Stimulated activated CD4-positive, alpha-beta T cell treated with anti-CD3 and anti-CD28 coated beads, Interleukin-4, amount 100 ng/mL, for 1 hour (primary cell): ENCODE measurements at places on chromosomes 4 and X.

DNA sequence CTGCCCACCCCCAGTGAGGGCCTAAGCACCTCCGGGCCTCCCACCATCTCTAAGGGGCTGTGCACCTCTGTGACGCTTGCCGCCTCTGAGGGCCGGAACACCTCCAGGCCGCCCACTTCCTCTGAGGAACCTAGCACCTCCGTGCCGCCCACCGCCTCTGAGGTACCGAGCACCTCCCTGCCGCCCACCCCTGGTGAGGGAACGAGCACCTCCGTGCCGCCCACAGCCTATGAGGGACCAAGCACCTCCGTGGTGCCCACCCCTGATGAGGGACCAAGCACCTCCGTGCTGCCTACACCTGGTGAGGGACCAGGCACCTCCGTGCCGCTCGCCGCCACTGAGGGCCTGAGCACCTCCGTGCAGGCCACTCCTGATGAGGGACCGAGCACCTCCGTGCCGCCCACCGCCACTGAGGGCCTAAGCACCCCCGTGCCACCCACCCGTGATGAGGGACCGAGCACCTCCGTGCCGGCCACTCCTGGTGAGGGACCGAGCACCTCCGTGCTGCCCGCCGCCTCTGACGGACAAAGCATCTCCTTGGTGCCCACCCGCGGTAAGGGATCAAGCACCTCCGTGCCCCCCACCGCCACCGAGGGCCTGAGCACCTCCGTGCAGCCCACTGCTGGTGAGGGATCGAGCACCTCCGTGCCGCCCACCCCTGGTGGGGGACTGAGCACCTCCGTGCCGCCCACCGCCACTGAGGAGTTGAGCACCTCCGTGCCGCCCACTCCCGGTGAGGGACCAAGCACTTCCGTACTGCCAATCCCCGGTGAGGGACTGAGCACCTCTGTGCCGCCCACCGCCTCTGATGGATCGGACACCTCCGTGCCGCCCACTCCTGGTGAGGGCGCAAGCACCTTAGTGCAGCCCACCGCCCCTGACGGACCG lies 977 bp downstream of the MAGEE1 start:
- DNase-seq = peak; percentile 26

GRCh38 chrX:109954333-109954732 lies 48.6 kb upstream of the TMEM164 start:
- DNase-seq = no peak

DNA sequence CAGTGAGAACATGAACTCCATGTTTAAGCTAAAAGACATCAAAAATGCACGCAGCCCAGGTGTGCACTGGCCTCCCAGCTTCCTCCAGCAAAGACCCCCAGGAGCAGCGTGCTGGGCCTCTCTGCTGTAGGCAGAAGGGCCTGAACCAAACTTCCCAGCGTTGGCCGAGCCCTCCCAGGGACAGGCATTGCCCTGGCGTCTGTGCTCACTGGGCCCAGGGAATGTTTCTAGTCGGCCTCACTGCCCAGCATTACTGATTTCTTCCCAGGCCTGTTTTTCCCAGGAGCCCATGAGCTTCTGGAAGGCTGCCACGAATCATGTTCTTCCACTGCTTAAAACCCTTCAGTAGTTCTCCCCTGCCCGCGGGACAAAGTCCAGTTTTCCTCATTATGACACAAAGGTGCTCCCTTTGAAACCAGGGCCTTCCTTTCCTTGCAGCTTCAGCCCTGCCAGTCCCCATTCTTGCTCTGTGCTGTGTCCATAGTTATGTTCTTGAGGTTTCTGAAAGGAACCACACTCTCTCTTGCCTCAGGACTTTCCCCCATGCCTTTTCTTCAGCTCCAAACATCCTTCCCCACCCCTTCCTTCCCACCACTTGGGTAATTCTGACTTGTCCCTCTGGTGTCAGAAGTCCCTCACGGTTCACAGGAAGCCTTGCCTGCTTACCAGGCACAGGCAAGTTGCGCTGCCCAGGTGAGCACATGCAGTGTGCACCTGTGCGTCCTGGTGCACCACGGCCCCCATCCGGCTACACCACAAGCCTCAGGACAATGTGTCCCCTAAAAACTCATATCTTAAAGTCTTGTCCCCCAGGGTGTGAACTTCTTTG lies 93.4 kb upstream of the ENPP6 start:
- DNase-seq = no peak

GRCh38 chr4:55397520-55398321 lies 2.0 kb downstream of the TMEM165 start:
- no peak for DNase-seq

DNA sequence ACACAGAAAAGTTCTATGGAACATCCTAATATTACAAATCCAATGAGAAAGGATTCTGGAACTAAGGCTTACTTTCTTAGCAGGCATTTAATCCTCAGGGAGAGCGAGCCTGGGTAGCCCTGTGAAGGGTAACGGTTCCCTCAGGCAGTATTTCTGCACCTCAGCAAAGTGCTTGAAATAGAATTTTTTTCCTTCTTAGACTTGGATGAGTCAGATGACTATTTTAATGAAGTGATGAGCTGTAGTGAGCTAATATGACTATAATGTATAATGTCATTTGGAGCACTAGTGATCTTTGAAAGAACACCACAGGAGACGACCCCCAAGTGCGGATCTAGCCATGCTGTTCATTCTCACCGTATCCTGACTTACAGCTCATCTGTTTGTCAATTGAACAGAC lies 493.0 kb upstream of the FAM241A start:
- no peak for DNase-seq

DNA sequence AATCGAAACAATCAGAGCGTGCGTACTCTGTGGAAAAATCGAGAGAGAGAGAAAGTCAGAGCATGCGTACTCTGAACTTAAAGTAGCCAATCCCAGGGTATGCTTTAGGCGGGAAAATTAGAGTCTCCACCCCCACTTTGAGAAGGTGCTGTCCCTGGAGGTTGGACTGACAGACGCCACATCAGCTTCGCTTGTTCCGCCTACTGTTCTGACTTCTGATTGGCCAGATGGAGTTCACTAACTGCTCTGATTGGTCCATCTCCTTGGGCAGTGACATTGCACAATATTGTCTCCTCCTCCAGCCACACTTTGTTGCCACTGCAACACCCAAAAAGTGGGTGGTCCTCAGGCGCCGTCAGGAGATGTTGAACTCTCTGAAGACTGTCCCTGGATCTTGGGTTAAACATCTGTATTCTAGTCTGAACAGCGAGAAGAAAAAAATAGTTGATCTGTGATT lies at the start of gene SSX5:
SSX5 (minus strand) TSS at position 51 of the 457 bp plus-strand sequence. CDS start 1,437 bp downstream, outside the sequence.
- no peak for DNase-seq

- DNase-seq = no peak
Observed at GRCh38 chrX:55758033-55758432, 40.5 kb downstream of the RRAGB start.

DNA sequence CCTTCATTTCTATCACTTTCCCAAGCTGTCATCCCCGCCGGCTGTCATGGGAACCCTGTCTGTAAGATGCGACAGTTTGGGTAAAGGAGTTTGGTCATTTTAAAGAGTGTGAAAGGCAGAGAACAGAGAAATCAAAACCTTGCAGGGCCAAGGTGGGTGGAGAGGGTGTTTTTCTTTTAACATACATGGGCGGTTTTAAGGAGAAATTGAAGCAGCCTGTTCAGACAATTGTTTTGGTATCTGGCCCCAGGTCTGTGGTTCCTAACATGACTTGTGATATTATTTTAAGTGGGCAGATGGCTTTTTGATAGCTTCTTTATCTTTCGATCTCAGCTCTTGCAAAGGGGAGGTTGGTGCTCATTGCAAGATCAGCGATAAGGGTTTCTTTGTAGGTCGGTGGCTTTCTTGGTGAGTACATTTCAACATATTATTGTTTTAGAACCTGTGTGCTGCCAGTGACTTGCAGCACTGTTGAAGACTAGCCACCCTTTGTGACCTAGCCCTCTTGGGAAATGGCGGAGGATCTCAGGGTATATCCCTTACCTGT lies 3.7 kb downstream of the PPP1R3F start:
- DNase-seq = peak; percentile 25

GRCh38 chr4:26874110-26874509 lies 13.5 kb downstream of the STIM2 start:
- DNase-seq = no peak

DNA sequence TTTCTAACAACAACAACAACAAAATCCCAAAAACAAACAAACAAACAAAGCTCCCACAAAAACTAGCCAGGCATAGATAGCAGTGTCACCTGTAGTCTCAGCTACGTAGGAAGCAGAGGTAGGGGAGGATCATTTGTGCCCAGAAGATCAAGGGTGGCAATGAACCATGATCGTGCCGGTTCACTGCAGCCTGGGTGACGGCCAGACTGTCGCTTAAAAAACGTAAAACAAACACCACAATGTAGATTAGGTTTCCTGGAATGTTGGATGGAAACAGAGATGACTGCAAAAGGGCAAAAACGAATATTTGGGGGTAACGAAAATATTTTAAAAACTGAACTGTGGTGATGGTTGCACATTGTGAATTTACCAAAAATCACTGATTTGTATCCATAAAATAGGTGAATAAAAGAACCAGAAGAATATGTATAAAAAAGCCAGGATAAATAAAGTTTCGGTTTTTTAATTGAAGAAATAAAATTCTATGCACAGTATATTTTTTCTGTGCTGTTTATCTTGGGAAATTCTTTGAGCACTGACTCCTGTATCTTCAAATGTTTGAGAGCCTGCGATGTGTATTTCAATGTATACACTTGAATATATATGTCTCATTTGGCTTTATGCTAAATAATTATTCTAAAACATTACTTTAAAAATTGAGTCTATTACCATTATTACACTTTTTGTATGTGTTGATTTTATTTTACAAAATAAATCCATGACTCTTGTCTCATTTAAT lies 1477.0 kb downstream of the PCDH7 start:
- no peak for DNase-seq

DNA sequence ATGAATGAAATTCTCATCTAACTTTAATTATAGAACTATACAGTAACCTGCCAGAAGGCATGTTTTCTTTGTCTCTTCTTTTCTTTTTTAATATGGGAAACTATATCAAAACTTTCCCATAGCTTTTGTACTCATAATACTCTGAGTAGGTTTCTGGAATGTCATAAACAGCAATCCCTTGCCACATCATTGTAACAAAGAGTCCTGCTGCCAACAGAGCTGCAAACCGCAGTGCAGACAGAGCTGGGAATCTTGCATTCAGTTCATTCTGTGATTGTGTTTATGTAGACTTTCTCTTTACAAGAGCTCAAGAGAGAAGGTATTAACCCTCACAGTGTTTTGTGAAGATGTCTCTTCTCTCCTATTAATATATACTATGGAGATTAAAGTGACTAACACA lies 304.4 kb upstream of the SLIT2 start:
- DNase-seq = no peak

DNA sequence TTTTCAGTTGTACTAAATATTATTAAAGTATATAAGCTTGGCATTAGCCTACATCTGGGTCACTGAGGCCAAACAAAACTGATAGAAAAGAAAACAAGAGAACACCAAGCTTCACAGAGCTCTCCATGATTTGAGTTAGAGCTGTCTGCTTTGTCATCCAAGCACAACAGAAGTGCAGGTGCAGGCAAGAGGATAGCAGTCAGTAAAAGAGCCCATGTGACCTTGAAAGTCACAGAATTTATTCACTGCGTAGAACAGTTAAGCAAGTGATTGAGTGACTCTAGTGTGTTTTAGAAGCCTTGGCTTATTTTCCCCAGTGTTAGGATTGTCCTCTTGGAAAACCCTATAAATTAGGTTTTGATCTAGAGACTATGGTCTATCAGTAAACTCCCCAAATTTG lies 49.4 kb upstream of the PRDM5 start:
- DNase-seq = no peak

DNA sequence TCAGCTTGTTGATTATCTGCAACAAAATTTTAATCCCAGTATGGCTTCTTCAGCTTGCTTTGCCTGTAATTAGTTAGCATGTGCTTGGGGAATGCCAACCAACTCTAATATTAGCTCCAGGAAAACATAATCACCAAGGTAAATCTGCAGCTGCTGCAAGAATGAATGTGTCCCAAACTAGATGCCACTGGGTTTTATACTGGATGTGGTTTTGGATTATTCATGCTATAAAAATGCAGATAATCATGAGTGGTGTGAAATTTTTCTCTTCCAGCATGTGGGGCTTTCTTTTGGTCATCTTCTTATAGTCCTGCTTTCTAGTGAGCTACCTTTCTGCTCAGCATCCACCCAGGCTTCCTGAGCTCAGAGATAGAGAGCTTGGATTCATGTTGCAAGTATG lies 295.9 kb upstream of the CASK start:
- no peak for DNase-seq

- DNase-seq = no peak
Observed at GRCh38 chr4:74088396-74088795, 10.6 kb downstream of the CXCL2 start.

GRCh38 chr4:158067646-158068045 lies 105.2 kb downstream of the GASK1B start:
- no peak for DNase-seq

- no peak for DNase-seq
Observed at GRCh38 chr4:163748449-163748848, 254.0 kb downstream of the TMA16 start.

DNA sequence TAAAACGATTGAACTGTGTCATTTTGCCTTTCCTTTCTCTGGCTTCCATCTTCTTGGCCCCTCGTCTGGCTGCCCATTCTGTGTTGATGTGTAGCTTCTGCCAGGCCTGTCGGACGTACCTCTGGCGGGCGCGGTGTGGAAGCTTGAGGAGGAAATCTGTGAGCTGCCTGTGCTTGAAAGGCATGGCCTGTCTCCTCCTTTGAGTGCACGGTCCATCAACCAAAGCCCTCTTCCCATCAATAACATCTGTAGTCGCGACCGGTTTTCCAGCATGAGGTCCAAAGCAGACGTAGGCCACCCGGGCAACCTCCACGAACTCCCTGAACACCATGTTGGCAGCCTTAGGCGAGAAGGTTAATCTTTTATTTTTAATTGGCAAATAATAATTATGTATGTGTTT lies 202.7 kb downstream of the CRLF2 start:
- DNase-seq = no peak

DNA sequence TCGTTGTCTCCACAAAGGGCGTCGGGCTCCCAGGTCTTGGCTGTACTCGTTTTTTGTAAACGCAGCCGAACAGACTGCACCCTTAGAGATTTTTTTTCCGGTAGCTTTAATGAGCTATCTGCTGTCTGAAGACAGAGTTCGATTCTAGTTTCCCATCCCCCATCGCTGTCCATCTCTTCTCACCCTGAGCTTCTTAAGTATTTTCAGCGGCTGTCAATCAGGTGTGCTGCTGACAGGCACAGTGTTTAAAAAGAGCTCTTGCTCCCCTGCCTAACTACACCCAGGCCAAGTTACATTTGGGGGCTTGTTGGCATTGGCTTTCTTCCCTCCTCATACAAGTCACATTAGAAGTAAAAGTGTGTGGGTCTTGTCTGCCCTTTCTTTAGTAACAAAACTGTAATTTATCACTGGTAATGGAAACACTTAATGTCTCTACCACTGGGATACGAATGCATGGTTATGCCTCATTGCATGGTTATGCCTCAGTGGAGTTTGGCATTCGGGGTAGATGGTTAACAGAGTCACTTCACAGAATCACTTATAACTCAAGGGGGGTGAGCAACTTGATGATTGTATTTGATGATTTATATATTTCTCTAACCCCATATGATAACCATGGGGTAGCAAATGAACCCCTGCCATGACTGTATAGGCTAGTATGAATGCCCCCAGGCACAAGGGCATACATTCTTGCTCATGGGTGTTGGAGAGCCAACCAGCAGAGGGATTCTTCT lies 1.4 kb upstream of the ARHGAP6 start:
- DNase-seq = no peak
